Neuronal stem cell (in vitro differentiated cells): ENCODE measurements at places on chromosomes 5 and 9.

DNA sequence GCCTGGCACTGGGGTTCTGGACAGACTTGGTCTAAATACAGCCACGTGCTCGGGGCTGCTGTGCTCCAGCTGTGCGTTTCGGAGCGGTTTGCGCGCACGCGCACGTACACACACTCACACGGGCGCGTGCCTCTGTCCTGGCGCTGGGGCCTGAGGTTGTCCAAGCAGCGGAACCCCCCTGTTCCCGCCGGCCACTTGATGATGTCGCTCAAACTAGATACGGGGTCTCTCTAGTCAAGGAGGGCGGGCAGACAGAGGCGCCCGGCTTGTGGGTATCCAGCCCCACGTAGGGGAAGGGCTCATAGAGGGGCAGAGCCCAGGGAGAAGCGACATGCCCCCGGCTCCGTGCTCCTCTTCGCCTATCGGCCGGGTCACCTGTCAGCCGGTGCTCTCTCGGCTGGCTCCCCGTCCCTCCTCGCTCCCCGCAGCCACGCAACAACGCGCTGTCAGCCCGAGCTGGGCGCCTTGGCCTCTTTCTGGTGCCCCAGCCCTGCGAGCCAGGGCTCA lies 8.9 kb downstream of the NR2F1-AS1 start:
- no peak for DNase-seq

DNA sequence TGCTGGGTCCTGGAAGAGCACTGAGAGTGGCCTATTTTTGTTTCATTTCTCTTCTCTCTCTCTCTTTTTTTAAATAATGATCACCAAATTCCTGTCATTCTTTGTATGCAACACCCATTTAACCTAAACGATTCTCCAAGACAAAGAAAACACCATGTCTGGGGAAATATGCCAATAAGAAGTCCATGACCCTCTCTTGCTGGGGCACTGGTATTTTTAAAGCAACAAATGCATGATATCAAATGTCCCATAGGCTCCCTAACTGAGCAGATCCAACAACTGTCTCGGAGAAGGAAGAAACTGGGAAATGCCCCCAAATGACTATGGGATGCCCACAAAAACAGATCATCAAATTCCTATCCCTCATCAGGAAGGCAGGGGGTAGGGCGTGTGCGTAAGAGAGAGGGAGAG lies 567.4 kb downstream of the CCDC171 start:
- no peak for DNase-seq

DNA sequence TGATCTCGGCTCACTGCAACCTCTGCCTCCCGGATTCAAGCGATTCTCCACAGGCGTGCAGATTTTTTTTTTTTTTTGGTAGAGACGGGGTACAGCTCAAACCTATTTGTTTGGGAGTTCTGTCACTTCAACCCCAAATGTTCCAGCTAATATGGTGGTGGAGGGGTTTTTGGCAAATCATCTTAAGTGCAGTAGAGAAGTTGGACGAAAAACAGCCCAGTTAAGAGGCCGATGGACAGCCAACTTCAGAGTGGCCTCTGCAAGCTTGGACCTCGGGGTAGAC lies 756 bp upstream of the PRR7 start:
- no peak for DNase-seq

- DNase-seq, result no peak
These were observed 307.3 kb upstream of the MPDZ start for GRCh38 chr9:13586587-13587374.

GRCh38 chr9:121859646-121860045 lies 208.2 kb downstream of the DAB2IP start:
- DNase-seq, result no peak

DNA sequence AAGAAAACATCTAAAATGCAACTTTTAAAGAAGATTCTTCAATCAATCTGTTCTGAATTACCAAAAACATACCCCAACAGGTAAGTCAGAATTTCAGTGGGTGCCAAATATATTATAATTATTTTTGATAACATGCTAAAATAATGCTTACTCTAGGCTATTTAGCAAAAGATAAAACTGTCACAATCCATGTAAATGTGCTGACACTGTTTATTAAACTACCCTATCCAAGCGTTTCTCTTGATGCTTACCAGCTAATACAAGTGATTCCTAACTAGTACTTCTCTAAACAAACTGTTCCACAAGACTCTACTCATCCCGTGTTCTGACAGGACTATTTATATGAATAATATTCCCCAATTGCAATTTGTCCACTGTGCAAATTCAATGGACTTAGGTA lies 236.7 kb downstream of the BNC2 start:
- no peak for DNase-seq

DNA sequence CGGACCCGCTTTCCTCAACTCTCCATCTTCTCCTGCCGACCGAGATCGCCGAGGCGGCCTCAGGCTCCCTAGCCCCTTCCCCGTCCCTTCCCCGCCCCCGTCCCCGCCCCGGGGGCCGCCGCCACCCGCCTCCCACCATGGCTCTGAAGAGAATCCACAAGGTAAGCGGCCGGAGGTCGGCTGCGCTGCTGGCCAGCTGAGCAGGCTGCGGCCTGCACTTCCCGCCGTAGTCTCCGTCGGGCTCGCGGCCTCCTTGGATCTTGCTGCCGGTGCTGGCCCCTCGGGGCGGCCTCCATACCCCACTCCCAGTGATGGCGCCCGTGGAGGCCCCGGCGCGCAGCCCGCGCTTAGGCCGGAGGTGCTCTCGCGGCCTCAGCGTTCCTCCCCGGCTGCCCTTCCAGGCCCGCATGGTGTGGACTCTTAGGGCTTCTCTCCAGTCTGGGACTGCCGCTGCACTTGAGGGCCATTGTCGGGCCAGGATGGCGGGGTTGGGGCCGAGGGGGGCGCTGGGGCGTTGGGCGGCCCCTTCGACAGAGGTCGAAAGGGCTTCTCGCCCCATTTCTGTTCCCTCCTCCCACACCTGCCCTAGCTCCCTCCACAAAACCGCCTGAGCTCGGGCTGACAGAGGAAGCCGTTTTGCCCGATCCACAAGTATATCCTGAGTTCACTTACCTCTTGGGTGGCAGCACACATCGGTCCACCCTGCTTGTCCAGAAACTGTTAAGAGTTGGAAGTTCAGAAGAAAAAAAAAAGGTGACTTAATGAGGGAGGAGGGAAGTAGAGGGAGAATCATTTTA lies 714 bp downstream of the UBE2D2 start:
- no peak for DNase-seq

DNA sequence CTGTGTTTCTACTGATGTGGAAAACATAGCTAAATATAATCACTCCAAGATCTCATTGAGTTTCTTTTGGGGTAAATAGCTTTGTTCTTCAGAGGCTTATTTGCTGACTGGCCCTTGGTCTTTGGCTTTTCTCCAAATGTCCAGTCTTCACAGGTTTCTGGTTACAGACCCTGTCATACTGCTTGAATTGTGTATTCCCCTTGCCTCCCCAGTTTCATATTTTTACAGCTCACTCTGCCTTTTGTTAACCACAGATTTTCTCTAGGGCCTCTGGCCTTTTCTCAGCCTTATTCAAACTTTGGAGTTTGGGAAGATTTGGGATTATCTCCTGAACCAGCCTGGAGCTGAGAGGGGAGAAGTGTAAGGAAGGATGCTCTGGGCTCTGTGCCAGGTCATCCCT lies 23.9 kb downstream of the ISOC1 start:
- no peak for DNase-seq

DNA sequence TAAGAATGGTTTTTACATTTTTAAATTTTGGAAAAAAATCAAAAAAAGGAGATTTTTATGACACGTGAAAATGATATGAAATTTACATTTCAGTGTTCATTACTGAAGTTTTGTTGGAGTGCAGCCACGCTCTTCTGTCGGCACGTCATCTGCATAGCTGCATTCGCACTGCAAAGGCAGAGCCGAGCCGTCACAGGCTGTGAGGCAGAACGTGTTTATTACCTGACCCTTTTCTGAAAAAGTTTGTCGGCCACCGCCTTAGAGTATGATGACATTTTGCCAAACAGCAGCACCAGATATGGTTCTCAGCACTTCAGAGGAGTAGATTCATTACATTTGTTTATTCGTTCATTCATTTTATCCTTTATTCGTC lies 24.1 kb downstream of the HRH2 start:
- no peak for DNase-seq

DNA sequence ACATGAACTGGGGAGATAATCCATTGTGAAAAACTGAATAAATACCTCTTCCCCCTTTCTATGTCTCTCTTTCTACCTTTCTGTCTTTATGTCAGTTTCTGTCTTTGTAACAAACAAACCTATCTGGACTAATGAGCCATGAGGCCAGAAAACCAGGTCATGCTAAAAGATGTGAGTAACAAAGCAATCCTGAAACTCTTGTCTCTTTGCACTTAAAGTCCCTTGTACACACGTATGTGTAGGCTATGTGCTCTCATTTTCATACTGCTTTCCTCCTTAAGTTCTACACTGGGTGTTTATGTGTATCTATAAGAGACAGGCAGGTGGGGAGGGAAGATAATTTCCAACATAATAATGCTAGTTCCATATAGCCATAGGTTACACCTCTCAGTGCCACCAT lies 123.8 kb upstream of the PTGER4 start:
- no peak for DNase-seq

DNA sequence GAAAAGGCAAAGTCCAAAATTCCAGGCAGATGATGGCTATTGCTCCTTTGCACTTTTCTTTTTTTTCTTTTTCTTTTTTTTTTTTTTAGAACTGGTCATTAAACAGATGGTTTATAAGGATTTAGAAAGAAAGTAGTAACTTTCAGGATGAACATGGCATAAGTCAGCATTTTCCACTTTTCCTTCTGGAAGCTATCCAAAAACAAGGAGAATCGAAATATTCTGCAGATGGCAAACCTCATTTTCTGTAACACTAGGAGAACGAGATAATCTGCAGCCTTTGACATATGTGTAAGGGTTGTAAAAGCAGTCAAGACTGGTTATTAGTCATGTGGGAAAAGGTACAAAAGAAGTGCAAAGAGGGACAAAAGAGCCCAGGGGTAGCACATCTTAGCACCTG lies 69.1 kb upstream of the PUM3 start:
- no peak for DNase-seq

DNA sequence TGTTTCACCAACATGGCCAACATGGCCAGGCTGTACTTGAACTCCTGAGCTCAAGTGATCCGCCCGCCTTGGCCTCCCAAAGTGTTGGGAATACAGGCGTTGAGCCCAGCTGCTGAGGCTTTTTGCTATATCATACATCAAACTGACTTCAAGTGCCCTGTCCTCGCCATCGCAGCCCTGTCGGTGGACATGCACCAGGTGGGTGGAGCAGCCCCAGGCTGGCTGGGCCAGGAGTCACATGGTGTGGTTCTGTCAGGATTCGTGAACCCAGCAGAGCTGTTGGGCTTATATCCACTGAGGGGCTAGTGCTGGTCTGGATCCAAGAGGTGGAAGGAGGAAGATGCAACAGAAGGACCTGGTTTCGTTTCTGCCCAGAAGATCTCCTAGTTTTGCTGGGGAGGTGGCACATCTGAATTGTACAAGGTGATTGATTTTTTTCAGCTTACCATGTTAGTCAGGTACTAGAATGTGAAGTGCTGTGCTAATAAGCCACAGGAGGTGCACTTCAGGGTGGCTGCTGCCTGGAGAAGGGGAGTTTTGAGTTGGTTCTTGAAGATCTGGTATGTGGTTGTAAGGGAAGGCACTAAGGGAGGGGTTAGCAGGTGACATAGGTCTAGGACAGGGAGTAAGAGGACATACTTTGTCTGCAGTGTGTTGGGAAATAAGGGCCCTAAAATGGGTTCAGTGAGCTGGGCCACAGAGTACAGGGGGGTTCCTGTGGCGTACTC lies 16.1 kb downstream of the PCBD2 start:
- DNase-seq, result no peak

GRCh38 chr9:115144706-115145105 lies 26.7 kb upstream of the TNC start:
- no peak for DNase-seq

DNA sequence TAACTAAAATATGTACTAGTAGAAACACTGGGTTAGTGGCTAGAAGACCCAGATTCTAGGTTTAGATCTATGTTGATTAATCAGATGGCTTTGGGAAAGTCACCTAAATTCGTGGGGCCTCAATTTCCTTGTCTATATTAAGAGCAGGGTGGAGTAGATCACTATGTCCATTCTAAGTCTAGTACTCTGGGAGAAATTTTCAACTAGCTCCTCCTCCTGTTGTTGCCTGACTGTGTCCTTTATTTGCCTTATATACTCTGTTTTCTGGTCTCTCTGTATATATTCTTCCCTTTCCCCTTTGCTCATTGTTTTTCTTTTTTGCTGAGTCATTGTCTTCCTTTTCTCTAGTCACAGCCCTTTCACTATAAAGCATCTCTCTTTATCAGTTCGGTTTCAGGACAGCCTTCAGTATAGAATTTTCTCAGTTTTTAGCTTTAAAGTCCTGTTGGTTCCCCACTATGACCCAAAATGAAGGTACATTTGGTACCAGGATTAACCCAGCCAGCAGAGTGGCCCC lies 44.5 kb upstream of the CDH6 start:
- no peak for DNase-seq

- peak; percentile 49 for DNase-seq
These were observed 1306.5 kb upstream of the CDH9 start for GRCh38 chr5:28344836-28345433.

DNA sequence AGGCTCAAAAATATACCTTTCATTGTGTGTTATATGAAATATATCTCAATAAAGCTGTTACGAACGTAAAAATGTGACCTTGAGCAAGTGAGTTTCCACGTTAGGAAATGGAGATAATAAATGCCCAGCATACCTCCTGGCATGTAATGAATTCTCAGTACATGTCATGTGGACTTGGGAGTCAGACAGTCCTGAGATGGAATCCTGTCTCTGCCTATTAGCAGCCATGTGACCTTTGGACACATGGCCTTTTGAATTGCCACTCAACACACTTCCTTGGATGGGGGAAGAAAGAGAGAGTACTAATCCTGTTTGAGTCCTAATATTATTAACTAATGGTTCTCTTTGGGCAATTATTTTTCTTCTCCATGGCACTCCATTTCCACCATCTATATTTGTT lies 25.7 kb downstream of the TRIM32 start:
- no peak for DNase-seq

DNA sequence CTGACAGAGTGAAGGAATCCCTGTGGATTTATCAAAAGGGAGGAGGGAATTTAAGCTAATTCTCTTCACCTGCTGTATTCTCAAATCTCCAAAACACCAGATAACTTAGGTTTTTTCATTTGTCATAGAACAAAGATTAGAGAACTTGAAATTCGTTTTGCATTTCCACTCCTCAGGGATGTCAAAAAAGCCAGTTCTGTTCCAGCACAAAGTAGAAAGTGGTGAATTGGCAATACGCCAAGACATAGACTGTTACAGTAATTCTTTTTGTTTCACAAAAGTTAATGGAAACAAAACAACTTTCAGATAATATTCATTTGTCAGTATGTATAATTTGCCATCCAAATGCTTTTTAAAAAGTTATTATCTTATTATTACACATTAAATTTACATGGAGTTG lies 15.0 kb downstream of the S1PR3 start:
- DNase-seq, result no peak

GRCh38 chr5:110201791-110202190 lies 512.1 kb downstream of the MAN2A1 start:
- DNase-seq, result no peak

DNA sequence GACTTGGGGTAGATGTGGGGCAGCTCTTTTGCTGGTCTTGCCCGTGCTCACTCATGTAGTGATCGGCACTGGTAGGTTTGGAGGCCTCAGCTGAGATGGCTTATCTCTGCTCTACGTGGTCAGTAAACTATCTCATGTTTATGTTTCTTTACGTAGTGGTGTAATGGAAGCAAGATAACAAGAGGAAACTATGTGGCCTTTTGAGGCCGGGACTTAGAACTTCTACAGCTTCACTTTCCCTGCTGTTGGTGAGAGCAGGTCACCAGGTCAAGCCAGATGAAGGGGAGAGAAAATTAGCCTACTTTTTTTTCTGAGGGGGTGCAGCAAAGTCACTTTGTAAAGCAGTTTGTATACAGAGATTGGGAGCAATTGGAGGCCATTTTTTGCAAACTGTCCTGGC lies 8.5 kb downstream of the FOCAD start:
- DNase-seq, result no peak
